ENCODE measurements at places on chromosomes 1 and 21. TPM values are rescaled to one million over a fixed set of nuclear protein-coding genes. Genes with fewer than 3 reads are reported as not detected.

The TNNT2 gene
- total RNA-seq: not detected

The ANGPTL1 gene
- total RNA-seq: not detected

The TAS1R1 gene
- total RNA-seq: not detected

The RXFP4 gene
- not detected for total RNA-seq

The SGIP1 gene
- not detected for total RNA-seq

The FCER1G gene
- total RNA-seq: not detected

The KPRP gene
- not detected for total RNA-seq

The ORC1 gene
- total RNA-seq: 20.3 TPM

The C1orf74 gene
- 1.9 TPM for total RNA-seq

The GBP1 gene
- total RNA-seq: 0.07 TPM

The TIAM1 gene
- total RNA-seq: 0.68 TPM

The OR2G6 gene
- total RNA-seq: not detected

The OLFML3 gene
- total RNA-seq: 5.2 TPM

The PCSK9 gene
- total RNA-seq: 4.1 TPM

The EFCAB14 gene
- 28.7 TPM for total RNA-seq

The TFAP2E gene
- 0.43 TPM for total RNA-seq
